ENCODE measurements at places on chromosomes 1 and 21.

GRCh38 chr1:248884632-248885295 is 21.3 kb upstream of the PGBD2 start:
- DNase-seq: no peak

DNA sequence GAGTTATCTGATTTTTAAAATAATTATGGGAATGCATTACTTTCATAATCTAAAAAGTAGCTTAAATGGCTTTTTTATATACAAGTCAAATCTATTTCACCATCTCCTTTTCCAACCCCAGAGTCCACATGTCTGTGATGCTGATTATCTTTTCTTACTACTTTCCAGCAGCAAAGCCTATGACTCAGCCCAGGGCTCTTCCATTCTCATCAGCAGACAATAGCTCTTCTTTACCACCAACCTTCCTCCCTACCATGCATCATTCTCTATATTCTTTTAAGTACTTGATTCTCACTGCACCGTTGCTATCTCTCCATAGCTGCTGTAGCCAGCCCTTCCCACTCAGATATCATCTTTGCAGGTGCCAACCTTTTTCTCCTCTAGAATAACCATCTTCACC is 61.3 kb downstream of the OVGP1 start:
- no peak for DNase-seq

DNA sequence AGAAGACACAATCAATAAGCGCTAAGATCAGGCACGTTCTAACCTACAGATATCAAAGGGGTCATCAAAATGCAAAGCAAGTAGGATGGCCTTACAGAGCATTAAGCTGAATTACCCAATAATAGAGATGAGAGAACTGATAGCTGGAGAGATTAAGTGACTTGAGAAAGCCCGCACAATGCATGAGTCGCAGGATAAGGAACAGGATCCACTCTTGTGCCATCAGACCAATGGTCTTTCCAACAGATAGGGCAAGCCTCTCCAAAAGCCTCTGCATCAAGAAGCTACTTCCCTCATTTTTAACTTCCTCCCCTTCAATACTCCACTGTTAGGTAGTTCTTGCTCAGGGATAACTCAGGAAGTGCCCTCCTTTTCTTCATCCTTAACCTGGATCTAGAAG is 2.6 kb downstream of the CHML start:
- DNase-seq: no peak

- no peak for DNase-seq
Observed at GRCh38 chr1:244301595-244302130, 150.0 kb downstream of the ADSS2 start.

GRCh38 chr1:12142891-12143630 is 23.7 kb upstream of the TNFRSF1B start:
- peak; percentile 61 for DNase-seq

Measured in left ventricle myocardium inferior (tissue), 1 donor.